Esophagus muscularis mucosa (tissue), 4 donors: ENCODE measurements at places on chromosomes 2 and 18. TPM values are rescaled to one million over a fixed set of nuclear protein-coding genes. Genes with fewer than 3 reads are reported as not detected.

Gene RAPGEF4
- 3.8 TPM for total RNA-seq

Gene ZNF396
- 1.4 TPM for total RNA-seq

Gene HTR2B
- 46.4 TPM for total RNA-seq

Gene FAM98A
- 57.6 TPM for total RNA-seq

Gene ATIC
- 39.4 TPM for total RNA-seq

Gene ST6GAL2
- total RNA-seq = 4.2 TPM

Gene C2orf66
- not detected for total RNA-seq

Gene CDK15
- total RNA-seq = 2.0 TPM

Gene CKAP2L
- total RNA-seq = 0.23 TPM

Gene MSH6
- 43.0 TPM for total RNA-seq

Gene KCNE4
- 38.1 TPM for total RNA-seq

Gene RNF125
- total RNA-seq = 3.3 TPM

Gene GKN1
- not detected for total RNA-seq

Gene EVA1A
- 0.17 TPM for total RNA-seq

Gene SLC40A1
- total RNA-seq = 41.3 TPM

Gene IL18RAP
- total RNA-seq = 0.57 TPM

Gene CCDC93
- 16.6 TPM for total RNA-seq

Gene CIB4
- total RNA-seq = not detected

Gene RBMS1
- total RNA-seq = 116 TPM

Gene KIAA2012
- total RNA-seq = not detected

Gene SIX2
- total RNA-seq = 1.3 TPM

Gene MEIS1
- 89.8 TPM for total RNA-seq

Gene COLEC12
- 36.4 TPM for total RNA-seq

Gene FKBP1B
- 7.5 TPM for total RNA-seq

Gene SLC8A1
- 156 TPM for total RNA-seq
